ENCODE measurements at places on chromosomes 1 and 21.

DNA sequence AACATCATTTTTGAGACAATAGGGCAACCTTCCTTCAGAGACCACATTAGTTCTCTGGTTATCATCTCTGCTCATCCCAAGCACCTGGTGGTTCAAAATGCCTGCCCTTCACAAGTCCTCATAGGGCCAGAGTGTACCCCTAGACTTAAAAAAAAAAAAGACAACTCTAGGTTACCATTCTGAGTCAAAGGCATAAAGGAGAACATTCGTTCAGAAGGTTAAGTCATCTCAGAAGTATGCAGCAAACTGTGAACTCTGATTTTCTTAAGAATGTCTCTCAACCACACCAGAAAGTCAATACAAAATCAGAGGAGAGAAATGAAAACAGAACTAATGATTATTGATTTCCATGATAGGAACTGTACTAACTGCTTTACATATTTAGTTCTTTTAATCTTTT lies 9.2 kb upstream of the BEND5 start:
- DNase-seq, result no peak

DNA sequence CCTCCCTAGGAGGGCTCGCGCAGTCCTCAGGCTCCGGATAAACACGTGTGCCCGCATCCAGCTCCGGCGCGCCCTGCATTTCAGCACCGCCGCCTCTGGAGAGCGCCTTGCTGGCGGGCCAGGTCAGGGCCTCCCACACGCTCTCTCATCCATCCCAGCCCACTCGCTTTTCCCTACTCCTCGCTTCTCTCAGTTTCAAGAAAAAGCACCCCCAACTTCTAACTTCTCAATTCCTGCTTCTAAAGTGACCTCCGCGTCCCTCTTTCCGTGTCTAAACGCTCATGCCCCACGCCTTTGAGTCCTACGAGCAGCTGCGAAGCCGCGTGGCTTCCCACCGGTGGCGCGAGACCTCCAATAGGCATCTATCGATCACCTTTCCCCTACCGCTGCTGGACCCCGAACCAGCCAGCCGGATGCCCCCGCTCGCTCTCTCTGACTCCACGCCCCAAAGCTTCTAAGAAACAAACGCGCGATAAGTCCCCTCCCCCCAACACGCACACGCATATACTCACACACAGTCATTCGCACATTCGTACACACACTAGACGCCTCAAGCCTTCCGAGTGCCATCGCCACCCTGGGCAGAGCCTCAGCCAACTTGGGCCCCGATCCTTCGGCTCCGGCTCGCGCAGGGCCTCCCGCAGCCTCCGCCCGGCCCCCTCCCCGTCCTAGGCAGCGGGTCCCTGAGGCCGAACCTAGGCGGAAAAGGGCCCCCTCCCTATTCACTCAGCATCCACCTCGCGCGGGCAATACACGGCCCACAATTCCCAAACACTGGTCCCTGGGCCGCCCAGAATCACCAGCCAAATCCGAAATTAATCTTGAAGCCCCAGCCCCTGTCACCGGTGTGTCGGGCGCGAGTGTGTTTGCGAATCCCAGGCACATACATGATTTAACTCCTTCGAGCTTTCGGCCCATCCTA lies 1.1 kb downstream of the NMNAT2 start:
- peak; percentile 78 for DNase-seq

GRCh38 chr1:180863158-180863775 lies 49.4 kb upstream of the KIAA1614 start:
- DNase-seq, result no peak

DNA sequence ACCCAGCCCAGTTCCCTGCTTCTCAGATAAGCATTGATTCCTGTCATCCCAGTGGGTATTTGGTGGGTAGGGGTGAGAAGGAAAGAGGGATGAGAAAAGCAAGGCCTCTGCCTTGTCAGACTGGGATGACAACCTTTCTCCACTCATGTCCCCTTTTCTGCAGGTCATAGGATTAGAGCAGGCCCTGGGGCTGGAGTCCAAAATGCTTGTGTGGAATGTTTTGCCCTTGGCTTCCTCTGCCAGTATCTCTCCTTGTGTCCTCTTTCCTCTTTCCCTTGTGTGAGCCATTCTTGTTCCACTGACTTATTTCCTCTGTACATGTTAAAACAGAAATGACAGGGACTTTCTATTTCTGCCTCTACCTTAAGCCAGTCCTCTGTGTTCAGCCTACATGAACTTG lies 4.1 kb downstream of the ATP2B4 start:
- DNase-seq, result peak; percentile 50

DNA sequence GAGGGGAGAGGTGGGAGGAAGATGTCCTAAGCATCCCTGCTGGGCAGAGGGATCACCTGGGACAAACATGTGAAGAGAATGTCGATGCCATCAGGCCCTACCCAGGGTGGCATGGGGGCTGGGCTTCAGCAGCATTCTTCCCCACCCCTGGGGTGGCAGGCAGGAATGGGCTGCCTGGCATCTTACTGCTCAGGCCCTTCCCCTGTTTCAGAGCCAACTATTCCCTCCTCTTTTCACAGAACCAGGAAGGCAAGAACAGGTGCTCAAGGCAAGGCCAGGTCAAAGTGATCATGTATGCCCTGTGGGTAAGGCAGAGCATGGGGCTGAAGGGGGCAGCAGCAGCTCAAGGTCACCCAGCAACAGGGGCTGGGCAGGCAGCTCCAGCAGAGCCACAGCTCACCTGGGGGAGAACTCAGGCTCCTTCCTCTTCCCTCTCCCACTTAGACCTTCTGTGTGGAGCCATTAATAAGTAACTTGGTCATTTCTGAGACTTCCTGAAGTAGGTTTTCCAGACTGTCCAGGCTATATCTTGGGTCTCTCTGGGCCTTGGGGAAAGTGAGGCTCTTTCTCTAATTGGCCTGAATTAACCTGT lies 56.4 kb downstream of the ELK4 start:
- no peak for DNase-seq

DNA sequence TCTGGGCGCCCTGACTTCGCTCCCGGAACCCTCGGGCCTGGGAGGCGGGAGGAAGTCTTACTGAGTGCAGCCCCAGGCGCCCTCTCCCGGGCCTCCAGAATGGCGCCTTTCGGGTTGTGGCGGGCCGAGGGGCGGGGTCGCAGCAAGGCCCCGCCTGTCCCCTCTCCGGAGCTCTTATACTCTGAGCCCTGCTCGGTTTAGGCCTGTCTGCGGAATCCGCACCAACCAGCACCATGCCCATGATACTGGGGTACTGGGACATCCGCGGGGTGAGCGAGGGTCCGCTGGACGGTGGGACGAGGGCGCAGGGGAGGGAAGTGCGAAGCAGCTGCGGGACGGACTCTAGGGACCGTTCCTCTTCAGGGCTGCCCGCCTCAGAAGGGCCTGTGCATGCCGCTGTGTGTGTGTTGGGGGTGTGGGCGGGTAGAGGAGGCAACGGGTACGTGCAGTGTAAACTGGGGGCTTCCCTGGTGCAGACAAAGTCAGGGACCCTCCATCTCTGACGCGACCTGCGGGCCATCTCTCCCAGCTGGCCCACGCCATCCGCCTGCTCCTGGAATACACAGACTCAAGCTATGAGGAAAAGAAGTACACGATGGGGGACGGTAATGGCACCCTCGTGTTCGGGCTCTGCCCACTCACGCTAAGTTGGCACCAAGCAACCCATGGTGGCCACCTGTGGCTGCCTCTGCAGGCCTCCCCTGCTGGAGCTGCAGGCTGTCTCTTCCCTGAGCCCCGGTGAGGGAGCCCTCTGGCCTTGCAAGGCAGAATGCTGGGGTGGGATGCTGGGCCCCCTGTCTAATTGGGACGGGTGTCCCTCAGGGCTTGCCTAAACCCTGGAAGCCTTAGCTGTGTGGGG lies at the start of gene GSTM1:
Gene GSTM1, plus strand, starts transcription at position 177 of the 859 bp plus-strand sequence. Its CDS starts 57 bp downstream, at position 234.
- peak; percentile 96 for DNase-seq

GRCh38 chr1:6822530-6823359 lies 37.5 kb downstream of the CAMTA1 start:
- DNase-seq, result no peak

DNA sequence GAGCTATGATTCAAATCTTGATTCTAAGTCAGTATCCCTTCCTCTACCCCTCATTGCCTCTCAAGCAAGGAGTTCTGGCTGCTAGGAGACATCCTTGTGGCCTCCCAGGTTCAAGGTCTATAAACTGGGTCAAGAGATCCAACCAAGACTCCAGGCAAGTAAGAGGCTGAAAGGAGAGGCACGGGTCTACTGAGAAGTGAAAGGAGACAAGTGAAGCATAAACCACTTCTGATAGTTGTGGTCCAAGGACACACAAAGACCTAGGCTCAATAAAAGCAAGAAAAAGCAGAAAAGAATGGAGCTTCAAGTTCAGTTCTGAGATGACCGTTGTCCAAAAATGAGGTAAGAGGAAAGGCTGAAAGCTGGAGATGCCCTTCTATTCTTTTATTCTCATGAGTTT lies 17.8 kb upstream of the PPP2R5A start:
- no peak for DNase-seq

GRCh38 chr1:82879701-82880305 lies 1079.1 kb downstream of the ADGRL2 start:
- no peak for DNase-seq

GRCh38 chr1:109979489-109980091 lies 5.0 kb upstream of the AHCYL1 start:
- DNase-seq, result no peak

DNA sequence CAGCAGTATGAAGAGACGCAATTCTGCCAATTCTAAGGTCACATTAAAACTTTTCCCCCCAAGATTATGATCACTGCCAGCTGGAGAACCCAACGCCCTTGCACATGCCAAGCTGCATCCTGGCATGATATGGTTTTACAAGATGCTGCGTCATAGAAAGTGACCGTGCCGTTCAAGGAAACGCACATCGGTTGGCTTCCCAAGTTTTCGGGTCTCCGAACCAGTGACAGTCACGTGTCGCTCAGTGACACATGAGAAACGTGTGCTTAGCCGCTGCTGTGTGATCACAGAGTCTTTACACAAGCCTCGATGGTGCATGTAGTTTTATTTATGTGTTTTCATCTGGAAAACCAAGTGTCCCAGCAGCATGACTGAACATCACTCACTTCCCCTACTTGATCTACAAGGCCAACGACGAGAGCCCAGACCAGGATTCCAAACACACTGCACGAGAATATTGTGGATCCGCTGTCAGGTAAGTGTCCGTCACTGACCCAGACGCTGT lies 7.4 kb downstream of the SMIM1 start:
- DNase-seq, result no peak

GRCh38 chr1:15816674-15817073 lies 9.2 kb upstream of the UQCRHL start:
- no peak for DNase-seq

- DNase-seq, result no peak
Measured at GRCh38 chr1:18166929-18167328, 59.3 kb downstream of the IGSF21 start.

DNA sequence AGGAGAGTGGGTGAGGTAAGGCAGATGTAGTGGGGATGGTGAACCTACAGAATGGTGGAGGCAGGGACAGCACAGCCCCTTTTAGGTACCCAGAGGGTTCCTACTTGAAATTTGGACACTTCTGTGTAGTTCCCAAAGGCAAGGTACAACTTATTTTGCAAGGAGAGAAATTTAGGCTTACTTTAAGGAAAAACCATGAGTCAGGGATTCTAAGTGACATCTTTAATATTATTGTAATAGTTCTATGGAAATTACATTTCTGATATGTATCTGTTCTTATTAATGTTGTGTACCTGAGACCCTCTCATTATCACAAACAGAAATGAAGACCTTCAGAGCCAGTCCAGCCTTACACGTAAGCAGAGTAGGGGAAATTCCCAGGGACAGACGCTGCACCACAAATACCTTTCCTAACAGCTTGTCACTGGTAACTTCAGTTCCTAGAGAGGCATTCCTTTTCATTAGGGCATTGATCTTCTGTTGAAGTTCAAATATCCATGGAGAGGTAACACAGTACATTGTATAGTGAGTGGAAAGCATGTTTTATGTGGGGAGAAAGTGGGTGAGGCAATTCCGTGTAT lies 7.9 kb downstream of the DYRK3 start:
- no peak for DNase-seq

DNA sequence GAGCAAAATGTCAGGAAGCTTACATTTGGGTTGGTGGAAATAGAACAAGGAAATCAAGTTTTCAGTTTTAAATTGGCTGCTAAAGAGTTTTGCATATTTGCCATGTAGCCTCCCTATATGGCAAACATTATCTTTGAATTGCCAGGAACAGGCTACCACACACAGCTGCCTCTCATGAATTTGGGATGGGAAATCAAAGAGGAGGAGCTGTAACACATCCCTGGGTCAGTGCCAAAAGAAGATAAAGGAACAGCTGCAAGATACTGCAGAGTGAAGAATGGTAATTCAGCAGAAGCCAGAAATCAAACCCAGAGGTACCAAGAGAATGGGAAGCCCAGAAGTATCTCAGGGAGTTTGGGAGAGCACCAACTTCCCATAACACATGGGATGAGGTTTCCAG lies 18.6 kb upstream of the RASAL2 start:
- DNase-seq, result no peak

- DNase-seq, result no peak
Measured at GRCh38 chr1:181406989-181407388, 76.3 kb upstream of the CACNA1E start.

DNA sequence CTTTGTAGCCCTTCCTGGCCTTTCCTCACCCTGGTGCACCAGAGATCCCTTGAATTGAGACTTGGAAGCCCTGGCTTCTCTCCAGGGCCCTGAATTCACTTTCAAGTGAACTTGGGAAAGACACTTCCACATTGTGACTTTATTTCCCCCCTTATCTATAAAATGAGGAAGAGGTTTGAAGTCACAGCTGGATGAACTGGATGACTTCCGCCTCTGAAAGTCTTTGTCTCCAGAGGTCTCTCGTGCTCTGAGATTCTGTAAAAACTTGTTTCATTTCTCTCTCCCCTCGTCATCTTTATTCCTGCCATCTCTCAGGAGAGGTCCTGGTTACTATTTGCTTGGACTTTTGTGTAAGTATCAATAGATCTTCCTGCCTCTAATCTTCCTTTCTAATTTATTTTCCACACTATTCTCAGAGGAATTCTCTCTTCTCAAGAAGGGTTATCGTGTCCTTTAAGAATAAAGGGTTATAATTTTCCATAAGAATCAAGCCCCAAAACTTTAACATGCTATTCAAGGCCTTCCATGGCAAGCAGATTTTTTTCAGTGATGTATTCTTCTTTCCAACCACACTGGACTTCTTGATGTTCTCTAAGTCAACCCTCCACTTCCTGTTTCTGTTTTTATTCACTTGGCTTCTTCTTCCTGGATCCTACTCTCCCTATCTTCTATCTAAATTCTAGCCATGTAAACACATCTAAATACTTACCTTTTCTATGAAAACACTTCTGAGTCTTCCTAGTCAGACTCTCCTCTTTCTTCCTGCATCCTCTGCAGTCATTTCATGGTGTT lies 6.5 kb upstream of the RPTN start:
- DNase-seq, result no peak
